ENCODE measurements at places on chromosomes 7 and 10.

DNA sequence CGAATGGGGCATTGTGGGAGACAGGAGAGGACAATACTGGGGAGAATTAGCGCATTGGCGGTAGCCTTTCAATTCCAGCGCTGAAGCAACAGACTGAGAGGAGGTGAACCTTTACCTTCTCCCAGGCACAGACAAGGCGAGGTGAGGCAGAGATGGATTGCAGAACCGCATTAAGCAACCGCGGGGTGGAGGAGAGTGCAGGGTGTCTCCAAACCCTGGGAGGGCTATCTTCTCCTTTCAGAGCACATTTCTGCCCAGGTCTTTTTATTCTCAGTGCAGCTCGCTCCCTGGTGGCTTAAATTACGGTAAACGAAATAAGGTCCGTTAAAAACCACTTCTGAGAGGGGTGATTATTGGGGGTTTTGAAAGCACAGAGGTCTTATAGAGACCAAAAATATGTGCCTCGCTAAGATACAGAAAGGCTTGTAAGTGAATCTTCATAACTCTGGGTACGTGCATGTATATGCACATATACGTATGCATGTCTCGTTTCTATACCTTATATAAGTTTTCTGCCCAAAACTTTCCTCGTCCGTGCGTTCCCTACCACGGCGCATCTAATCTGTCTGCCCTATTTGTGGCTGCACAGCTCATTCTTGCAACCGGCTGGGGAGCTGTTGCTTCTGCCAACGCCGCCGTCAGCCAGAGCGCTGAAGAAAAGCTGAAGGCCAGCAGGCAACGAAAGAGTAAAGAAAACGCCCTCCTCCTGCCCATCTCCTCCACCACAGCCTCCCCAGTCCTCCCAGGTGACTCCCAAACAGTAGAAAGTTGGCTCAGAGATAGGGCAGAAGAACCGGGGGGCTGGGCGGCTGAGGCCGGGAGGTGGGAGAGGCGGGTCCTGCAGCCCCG lies 895 bp upstream of the ZNF804B start:
- no peak for DNase-seq

DNA sequence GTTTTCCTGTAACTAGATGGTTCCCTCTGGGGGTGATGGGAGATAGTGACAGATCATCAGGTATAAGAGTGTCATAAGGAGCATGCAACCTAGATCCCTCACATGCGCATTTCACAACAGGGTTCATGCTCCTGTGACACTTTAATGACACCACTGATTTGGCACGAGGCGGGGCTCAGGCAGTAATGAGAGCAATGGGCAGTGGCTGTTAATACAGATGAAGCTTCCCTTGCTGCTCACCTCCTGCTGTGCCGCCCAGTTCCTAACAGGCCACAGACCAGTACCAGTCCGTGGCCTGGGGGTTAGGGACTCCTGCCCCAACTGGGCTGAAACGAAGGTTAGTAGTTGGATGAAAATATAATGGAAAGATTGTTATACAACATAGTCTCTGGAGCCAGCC lies 201.6 kb upstream of the LRRN3 start:
- DNase-seq = no peak

DNA sequence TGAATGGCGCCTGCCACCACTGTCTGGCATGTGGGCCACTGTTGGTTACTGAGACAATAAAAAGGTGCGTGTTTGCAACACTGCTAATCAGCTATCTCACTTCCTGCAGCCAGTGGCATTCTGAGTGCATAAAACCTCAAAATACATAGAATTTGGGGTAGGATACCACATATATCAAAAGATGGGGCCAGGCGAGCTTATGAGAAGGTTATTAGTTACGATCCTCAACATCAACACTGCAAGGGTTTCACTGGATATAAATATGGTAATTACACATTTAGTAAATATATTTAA lies 200.2 kb downstream of the WDR37 start:
- no peak for DNase-seq

DNA sequence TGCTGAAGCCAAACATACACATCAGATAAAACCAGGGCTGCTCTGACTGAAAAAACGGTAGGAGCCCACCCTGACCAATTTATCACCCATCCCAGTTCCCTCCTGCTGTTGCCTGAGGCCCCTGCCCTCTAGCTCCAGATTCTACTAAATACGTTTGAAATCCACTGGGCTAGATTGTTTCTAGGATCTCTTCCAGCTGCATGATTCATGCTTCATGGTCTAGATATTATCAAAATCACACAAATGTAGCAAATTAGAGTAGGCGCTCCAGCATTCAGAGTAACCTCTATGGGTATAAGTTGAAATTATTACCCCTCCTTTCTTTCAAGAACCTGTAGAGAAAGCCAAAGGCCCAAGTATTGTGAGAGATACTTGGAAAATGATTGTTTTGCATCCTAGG lies 151.2 kb upstream of the FAM13C start:
- DNase-seq = no peak

DNA sequence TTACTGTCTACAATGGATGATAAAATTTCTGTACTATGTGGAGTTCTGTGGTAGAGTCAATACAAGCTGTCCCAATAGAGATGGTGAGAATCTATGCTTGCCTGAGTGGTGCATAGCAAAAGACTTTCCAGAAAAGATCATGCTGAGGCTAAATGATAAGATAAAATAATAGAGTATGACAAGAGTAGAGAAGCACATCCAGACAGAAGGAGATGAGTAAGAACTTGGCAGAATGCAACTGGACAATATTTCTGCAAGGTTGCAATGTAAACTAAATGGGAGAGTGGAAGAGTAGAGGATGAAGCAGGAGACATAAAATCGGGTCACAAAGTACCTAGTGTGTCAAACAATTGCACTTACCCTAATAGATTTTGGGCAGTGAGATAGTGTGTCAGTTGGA lies 347.6 kb downstream of the MDFIC start:
- no peak for DNase-seq

- DNase-seq = no peak
Measured at GRCh38 chr7:130940907-130941306, 206.9 kb upstream of the KLF14 start.

DNA sequence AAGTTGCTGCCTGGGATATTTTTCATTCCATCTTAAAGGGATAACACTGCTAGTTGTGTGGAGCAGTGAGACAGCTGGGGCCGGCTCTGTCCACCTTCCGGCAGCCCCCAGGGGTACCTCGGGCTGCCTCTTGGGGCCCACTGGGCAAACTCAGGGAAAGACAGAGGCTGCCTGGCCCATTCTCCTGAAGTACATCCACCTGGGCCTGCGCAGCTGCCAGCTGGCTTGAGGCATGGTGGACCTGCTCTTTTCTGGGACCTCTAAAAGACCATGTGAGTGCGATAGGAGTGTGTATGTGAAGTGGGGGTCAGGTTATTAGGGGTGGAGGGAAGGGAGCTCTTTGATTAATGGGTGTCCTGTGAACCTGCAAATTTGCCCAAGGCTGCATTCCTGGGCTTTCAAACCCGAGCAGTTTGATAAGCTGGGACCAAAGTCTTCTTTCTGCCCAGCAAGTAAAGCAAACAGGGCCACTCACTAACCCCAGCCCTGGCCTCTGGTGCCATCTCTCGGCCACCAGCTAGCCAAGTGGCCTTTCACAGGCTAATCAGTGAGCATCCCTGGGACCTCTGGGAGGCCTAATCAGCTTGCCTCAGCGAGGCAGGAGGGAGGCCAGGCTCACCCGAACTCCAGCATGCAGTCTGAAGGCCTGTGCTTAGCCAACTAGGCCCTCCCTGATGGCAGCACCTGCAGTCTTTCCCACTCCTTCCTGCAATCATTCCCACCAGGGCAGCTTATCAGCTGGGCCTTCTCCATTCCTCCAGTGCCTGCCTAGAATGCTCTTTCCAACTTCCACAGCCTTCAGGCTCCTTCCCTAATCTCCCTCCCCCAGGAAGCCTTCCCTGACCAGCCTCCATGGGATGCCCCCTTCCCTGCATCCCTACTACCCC lies 954.7 kb upstream of the ZNF722 start:
- no peak for DNase-seq

GRCh38 chr7:127871226-127871625 lies 160.0 kb downstream of the LRRC4 start:
- no peak for DNase-seq

- no peak for DNase-seq
Measured at GRCh38 chr7:93337052-93337451, 104.9 kb downstream of the VPS50 start.

DNA sequence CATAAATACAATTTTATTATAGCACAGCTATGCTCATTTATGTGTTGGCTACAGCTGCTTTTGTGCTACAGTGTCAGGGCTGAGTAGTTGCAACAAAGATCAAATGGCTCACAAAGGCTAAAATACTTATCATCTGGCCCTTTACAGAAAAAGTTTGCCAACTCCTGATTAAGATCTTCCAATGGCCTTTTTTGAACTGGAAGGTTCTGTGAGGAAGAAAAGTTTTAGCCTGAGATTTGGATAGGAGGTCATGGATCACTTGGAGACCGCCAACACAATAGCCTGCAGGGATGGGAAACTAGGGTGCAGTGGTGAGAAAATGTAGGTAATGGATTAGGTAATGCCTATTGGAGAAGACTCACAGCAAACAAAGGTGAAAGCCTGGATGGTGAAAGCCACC lies 169.8 kb downstream of the NOC3L start:
- DNase-seq = no peak

- no peak for DNase-seq
Measured at GRCh38 chr10:70528741-70529362, 50.3 kb downstream of the PALD1 start.

GRCh38 chr10:34141032-34141680 lies 673.9 kb downstream of the PARD3 start:
- no peak for DNase-seq

DNA sequence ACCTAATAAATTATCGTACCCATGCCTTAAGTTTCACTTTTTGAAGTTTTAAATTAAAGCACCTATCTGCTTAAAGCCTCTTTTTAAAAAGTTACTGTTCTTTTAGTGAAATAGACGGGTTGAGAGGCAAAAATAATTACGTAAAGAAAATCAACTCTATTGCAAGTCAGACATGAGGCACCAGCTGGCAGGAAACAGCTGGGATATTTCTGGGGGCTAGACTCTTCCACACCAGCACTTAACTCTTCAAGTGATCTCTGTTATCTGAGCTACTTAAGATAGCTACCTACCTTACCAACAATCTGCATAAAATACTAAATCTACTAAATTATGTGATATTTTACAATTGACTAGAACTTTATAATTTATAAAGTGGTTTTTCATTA lies 35.8 kb downstream of the GBF1 start:
- no peak for DNase-seq

- DNase-seq = no peak
Measured at GRCh38 chr10:80199828-80200227, 5.5 kb downstream of the ANXA11 start.

- no peak for DNase-seq
Measured at GRCh38 chr7:86963599-86964230, 95.7 kb downstream of the ELAPOR2 start.

GRCh38 chr7:25359471-25360059 lies 131.3 kb upstream of the NPVF start:
- DNase-seq = no peak

DNA sequence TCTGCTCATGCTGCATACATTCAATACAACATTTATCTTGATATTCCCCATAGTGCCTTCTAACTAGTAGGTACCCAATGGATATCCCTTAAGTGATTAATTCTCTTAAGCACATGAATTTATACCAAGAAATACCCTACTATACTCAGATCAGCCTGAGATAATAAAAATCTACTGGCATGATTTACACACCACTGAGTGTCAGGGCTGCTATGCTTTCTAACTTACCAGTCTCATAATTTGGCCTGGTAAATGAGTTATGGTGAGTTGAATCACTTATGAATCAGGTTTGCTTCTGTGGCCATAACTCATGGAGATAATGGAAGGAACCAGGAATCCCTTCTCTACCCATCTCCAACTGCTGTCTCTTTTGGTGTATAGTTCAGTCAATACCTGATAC lies 122.8 kb downstream of the THSD7A start:
- no peak for DNase-seq

GRCh38 chr10:128664729-128665128 lies 538.5 kb upstream of the MKI67 start:
- no peak for DNase-seq

GRCh38 chr7:119197877-119198527 lies 973.5 kb downstream of the ANKRD7 start:
- DNase-seq = no peak

GRCh38 chr10:84254552-84255478 lies 10.0 kb downstream of the RGR start:
- no peak for DNase-seq

DNA sequence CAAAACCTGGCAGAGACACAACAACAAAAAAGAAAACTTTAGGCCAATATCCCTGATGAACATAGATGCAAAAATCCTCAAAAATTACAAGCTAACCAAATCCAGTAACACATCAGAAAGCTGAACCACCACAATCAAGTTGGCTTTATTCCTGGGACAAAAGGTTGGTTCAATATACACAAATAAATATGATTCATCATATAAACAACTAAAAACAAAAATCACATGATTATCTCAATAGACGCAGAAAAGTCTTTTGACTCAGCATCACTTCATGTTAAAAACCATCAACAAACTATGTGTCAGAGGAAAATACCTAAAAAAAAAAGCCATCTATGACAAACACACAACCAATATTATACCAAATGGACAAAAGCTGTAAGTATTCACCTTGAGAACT lies 283.5 kb downstream of the THSD7A start:
- DNase-seq = no peak

GRCh38 chr7:121369462-121369861 lies 26.6 kb downstream of the FAM3C start:
- no peak for DNase-seq

DNA sequence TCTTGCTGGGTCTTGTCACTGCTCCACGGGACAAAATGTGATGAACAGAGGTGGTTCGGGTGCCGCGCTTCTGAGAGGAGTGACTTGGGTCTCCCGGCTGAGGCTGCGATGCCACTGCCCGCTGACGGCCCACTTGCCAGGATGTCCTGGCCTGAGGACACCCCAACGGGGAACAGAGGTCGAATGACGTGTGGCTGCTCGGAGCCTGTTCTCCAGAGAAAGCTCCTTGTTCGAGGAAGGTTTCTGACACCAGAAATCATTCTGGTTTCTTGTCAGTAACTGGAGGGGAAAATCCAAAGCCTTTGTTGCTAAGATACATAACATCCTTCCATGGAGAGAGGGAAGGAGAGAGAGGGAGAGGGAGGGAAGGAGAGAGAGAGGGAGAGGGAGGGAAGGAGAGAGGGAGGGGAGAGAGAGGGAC lies 236.4 kb downstream of the WDR37 start:
- no peak for DNase-seq
